ENCODE measurements at places on chromosomes 11 and 22.
A peak's percentile ranks its signal among the peaks of the same experiment; 100 is the strongest.

- no peak for DNase-seq
Measured at GRCh38 chr11:7414973-7415817, 70.1 kb upstream of the OLFML1 start.

GRCh38 chr11:46198245-46199240 is 77.3 kb upstream of the PHF21A start:
- DNase-seq: no peak

- peak; percentile 67 for DNase-seq
Measured at GRCh38 chr22:42627981-42628380, 12.4 kb downstream of the ATP5MGL start.

- no peak for DNase-seq
Measured at GRCh38 chr22:48556222-48556621, 1271.5 kb downstream of the BRD1 start.

- DNase-seq: no peak
Measured at GRCh38 chr11:25860677-25861450, 471.1 kb upstream of the ANO3 start.

- DNase-seq: no peak
Measured at GRCh38 chr11:4118107-4118506, 23.5 kb downstream of the RRM1 start.

DNA sequence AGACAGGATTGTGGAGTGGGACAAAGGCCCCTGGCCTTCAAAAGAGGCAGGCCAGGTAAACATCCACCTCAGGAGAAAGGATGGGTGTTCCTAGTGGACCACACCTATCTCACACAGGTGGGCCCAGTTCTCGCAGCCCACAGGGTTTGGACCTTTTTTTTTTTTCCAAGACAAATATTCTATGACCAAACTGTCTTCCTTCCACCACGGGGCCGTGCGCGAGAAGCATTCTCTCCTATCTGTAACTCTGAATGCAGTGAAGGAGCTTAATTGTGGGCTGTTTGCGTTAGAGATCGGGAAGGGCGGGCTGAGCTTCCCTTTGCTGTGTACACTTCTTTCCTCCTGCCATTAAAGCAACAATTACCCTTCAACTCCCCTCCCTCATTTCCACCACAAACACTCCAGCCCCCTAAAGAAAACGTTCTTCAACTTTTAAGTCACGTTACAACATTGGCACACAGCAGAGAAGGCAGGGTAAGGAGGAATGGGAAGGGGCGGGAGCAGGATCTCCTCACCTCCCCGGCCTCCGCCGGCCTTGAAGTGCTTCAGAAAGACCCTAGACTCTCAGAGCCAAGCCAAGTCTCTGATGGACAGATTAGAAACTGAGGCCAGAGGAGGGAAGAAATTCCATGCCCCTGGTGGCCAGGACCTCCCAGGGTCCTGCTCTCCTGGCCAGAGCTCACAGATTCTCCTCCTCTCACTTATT is 238.4 kb downstream of the BUD13 start:
- DNase-seq: no peak

DNA sequence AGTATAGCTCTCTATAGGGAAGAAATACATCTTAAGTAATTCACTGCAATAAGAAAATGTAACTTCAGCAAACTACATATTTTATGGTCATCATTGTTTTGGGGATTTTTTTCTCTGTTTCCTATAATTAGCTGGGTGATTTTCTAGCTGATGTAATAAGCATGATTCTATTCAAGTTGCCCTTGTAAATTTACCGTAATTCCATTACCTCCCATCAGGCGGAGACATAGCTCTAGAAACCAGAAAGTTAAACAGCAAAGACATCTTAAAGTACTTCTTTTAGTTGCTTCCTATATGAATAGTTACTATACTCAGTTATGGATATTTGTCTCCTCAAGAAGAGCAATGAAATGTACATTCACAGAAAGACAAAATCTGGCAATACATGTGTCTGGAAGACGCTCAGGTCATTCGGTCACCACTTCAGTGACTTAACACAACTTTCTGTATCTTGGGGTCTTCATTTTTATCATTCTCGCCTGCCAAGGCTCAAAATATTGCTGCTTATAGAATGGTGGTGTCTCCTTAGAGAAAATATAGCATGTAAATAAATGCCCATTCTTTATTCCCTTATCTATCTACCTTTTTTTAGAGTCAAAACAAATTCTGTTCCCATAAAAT is 239.9 kb upstream of the ZC3H12C start:
- DNase-seq: no peak

- no peak for DNase-seq
Measured at GRCh38 chr11:7672276-7672959, 882 bp downstream of the CYB5R2 start.

DNA sequence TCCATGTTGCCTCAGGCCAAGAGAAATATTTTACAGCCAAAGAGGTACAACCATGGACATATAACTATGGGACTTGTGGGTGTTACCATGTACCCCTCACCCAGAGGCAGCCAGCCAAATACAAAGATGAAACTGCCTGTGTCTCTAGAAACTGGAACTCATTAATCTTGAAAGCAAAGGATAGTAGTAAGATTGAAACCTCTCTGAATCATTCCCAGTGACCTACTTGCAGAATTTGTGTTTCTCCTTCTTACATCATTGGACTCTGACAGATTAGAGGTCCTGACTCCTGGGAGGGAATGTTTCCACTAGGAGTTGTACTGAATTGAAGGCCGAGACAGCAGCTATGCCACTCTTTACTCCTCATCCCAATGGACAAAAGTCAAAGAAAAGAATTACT is 257.4 kb upstream of the UBASH3B start:
- no peak for DNase-seq

- no peak for DNase-seq
Measured at GRCh38 chr11:106409222-106409621, 331.8 kb downstream of the AASDHPPT start.

DNA sequence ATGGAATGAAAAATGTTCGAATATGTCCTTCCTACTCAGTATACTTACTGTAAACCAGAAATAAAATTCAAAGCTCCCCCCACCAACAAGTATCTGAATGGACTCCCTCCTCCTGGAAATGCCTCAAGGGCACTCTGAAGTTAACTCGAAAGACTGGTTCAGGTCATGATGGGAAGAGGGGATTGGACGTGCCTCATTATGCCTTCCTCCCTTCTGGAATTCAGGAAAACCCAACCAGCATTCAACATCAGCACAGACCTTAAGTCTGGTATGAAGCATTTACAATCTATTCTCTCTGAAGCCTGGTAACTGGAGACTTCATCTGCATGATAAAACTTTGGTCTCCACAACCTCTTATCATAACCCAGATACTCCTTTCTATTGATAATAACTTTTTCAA is 428.3 kb upstream of the RAG2 start:
- DNase-seq: no peak

DNA sequence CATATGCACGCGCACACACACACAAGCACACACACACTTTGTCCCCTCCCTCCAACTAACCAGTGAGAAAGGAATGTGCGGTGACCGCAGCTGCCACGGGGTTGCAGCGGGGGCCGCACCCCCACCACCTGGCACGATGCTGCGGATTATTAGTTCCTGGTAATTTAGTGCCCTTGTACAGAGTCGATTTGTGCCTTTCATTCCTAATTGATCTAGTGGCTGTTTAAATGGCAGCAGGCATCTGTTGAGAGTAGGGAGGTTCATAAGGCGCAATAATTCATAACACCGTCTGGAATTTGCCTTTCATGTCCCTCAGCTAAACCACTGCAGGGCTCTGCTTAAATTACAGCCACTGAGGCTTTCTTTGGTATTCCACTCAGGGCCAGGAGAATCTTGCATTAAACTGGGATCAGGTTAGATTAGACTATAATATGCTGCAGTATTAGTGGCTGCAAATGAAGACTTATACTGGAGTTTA is 113.7 kb downstream of the FEZ1 start:
- peak; percentile 50 for DNase-seq

Data from spleen (tissue), 13 donors.